ENCODE measurements at places on chromosomes 3 and 15. TPM values are rescaled to one million over a fixed set of nuclear protein-coding genes. Genes with fewer than 3 reads are reported as not detected.

Gene B3GALNT1
- total RNA-seq: 1.1 TPM

Gene MAGEL2
- 0.05 TPM for total RNA-seq

Gene CAPN3
- total RNA-seq: 17.7 TPM

Gene ANKRD63
- not detected for total RNA-seq

Gene SIDT1
- total RNA-seq: 0.25 TPM

Gene GLDN
- 0.43 TPM for total RNA-seq

Gene ABHD2
- 392 TPM for total RNA-seq

Gene MUSTN1
- 1.8 TPM for total RNA-seq

Gene RPL32
- 455 TPM for total RNA-seq

Gene STIMATE
- 23.6 TPM for total RNA-seq

GRCh38 chr3:15401936-15402335 is 25.4 kb downstream of the METTL6 start:
- no peaks in the 10 kb centered on the region for H3K36me3 ChIP-seq
- no peaks in the 10 kb centered on the region for H3K27me3 ChIP-seq
- H3K4me1 ChIP-seq: no peaks in the 10 kb centered on the region

- no peak for DNase-seq
- H3K27ac ChIP-seq: no peak overlapping the region
- H3K4me1 ChIP-seq: no peaks in the 10 kb centered on the region
Observed at GRCh38 chr3:61613666-61614065, 52.3 kb downstream of the PTPRG start.

GRCh38 chr3:42610976-42611375 is 10.5 kb downstream of the NKTR start:
- H3K27me3 ChIP-seq: no peaks in the 10 kb centered on the region
- H3K4me1 ChIP-seq: no peaks in the 10 kb centered on the region
- H3K36me3 ChIP-seq: no peaks in the 10 kb centered on the region
- DNase-seq: no peak
- no peak overlapping the region for H3K27ac ChIP-seq

- peak overlapping the region; percentile 38 for H3K27ac ChIP-seq
- H3K4me3 ChIP-seq: no peak overlapping the region
- H3K27me3 ChIP-seq: no peaks in the 10 kb centered on the region
- no peaks in the 10 kb centered on the region for H3K36me3 ChIP-seq
- H3K4me1 ChIP-seq: peaks cover 26% of the 10 kb centered on the region
Observed at GRCh38 chr3:127999509-128000106, 52.6 kb upstream of the SEC61A1 start.

GRCh38 chr3:187257992-187258692 is 33.4 kb downstream of the MASP1 start:
- H3K36me3 ChIP-seq: peaks cover 51% of the 10 kb centered on the region
- no peak overlapping the region for H3K4me3 ChIP-seq
- no peak overlapping the region for H3K27ac ChIP-seq
- DNase-seq: no peak
- peaks cover 4% of the 10 kb centered on the region for H3K4me1 ChIP-seq

GRCh38 chr3:37992271-37993066 is 1.9 kb downstream of the VILL start:
- no peaks in the 10 kb centered on the region for H3K27me3 ChIP-seq
- H3K36me3 ChIP-seq: no peaks in the 10 kb centered on the region
- no peak overlapping the region for H3K27ac ChIP-seq
- H3K4me3 ChIP-seq: no peak overlapping the region
- no peak for DNase-seq

DNA sequence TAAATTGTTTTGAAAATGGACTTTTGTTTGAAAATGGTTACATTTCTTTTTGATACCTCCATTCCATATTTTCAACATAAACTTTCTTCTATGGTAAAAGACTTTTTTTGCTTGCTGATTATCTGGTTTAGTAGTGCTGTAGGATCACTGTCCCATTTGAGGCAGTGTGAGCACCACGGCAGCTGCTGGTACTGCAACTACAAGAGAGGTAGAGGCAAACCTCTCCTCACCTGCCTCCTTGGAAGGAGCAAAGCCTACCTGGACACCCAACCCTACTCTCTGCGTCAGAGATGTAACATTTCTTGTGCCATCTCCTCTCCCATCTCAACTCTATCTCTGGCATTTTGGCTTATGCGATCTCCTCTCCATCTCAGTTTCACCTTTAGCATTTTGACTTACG is 460.1 kb downstream of the SHQ1 start:
- no peak overlapping the region for H3K27ac ChIP-seq
- no peak overlapping the region for H3K4me3 ChIP-seq
- DNase-seq: no peak
- H3K27me3 ChIP-seq: no peaks in the 10 kb centered on the region

- H3K36me3 ChIP-seq: no peaks in the 10 kb centered on the region
- no peak overlapping the region for H3K27ac ChIP-seq
- DNase-seq: no peak
- peaks cover 7% of the 10 kb centered on the region for H3K4me1 ChIP-seq
- H3K27me3 ChIP-seq: no peaks in the 10 kb centered on the region
Observed at GRCh38 chr3:55604846-55605245, 117.7 kb upstream of the WNT5A start.

- H3K36me3 ChIP-seq: no peaks in the 10 kb centered on the region
- H3K4me1 ChIP-seq: no peaks in the 10 kb centered on the region
- no peak overlapping the region for H3K27ac ChIP-seq
- H3K27me3 ChIP-seq: no peaks in the 10 kb centered on the region
- no peak overlapping the region for H3K4me3 ChIP-seq
Observed at GRCh38 chr15:72933976-72934375, 118.3 kb upstream of the NEO1 start.

- no peak for DNase-seq
- H3K27me3 ChIP-seq: no peaks in the 10 kb centered on the region
- H3K4me3 ChIP-seq: no peak overlapping the region
- peaks cover 8% of the 10 kb centered on the region for H3K4me1 ChIP-seq
Observed at GRCh38 chr15:70484993-70485392, 278.4 kb downstream of the UACA start.

GRCh38 chr3:99678896-99679295 is 40.5 kb downstream of the COL8A1 start:
- no peak overlapping the region for H3K4me3 ChIP-seq
- H3K36me3 ChIP-seq: no peaks in the 10 kb centered on the region
- no peak for DNase-seq
- no peaks in the 10 kb centered on the region for H3K4me1 ChIP-seq

DNA sequence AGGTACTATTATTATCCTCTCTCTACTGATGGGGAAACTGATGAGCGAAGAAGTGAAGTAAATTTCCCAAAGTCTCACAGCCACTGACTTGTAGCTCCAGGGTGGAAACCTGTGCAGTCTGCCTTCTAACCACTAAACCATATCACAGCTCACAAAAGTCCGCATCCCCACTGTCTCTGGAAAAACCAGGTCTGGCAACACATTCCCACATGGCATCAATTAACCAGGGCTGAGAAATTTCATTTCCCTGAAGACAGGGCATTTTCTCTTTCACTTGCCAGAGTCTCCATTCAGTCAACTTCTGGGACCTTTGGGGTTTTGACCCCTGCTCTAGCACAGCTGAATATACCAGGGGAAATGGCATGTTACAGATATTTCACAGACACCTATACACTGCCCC is 26.5 kb downstream of the FBXO40 start:
- no peaks in the 10 kb centered on the region for H3K36me3 ChIP-seq
- H3K4me3 ChIP-seq: no peak overlapping the region
- DNase-seq: no peak
- H3K4me1 ChIP-seq: no peaks in the 10 kb centered on the region
- no peaks in the 10 kb centered on the region for H3K27me3 ChIP-seq

- H3K36me3 ChIP-seq: no peaks in the 10 kb centered on the region
- H3K27ac ChIP-seq: peak overlapping the region; percentile 71
- DNase-seq: no peak
- peaks cover 16% of the 10 kb centered on the region for H3K4me1 ChIP-seq
Observed at GRCh38 chr3:183554377-183554776, 1.1 kb downstream of the KLHL6 start.

DNA sequence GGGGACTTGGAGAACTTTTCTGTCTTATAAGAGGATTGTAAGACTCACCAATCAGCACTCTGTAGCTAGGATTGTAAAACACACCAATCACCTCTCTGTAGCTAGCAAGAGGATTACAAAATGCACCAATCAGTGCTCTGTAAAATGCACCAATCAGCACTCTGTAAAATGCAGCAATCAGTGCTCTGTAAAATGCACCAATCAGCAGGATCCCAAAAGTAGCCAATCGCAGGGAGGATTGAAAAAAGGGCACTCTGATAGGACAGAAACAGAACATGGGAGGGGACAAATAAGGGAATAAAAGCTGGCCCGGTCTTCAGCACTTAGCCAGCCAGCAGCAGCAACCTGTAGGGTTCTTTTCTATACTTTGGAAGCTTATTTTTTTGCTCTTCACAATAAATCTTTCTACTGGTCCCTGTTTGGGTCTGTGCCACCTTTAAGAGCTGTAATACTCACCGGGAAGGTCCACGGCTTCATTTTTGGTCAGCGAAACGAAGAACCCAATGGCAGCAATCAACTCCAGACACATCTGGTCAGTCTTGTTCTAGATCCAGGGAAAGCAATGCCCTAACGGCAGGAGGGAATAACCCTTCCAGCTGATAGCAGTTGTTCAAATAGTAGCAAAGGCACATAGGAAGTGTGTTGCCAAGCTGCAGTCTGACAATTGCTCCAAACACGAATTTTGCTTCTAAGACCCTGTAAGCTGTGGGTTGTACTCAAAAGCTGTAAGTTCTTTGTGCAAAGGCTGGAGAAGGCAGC is 135.6 kb downstream of the TJP1 start:
- H3K36me3 ChIP-seq: no peaks in the 10 kb centered on the region
- H3K4me1 ChIP-seq: no peaks in the 10 kb centered on the region
- H3K4me3 ChIP-seq: peak overlapping the region; percentile 13

DNA sequence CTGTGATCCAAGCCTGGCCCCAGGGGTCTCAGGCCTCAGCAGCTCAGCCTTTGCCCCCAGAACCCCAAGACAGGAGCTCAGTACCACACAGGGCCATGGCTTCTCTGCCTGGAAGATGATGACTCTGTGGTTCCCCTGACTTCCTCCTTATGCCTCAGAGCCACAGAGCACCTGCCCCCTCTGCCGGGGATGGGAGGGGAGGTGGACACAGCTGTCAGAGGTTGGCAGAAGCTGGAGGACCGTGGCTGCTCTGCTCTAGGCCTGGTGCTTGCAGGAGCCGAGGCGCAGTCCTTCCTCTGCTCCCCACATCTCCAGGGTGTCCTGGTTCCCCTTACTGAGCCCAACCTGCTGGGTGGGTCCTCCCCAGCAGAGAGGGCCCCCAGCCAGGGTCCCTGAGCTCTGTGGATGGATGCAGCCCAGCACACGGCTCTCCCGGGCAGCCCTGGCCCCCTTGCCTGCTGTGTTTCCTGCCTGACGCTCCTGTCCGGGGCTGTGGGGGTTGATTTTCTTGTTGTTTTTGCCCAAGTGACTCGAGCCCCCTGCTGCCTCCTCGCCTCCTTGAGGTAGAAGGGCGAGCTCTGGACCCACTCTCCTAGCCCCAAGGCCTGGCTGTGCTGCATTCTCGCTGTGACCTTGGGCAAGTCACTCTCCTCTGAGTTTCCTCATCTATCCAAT is 36.6 kb downstream of the PSTPIP1 start:
- H3K4me3 ChIP-seq: no peak overlapping the region
- no peaks in the 10 kb centered on the region for H3K27me3 ChIP-seq
- no peaks in the 10 kb centered on the region for H3K36me3 ChIP-seq
- peak; percentile 46 for DNase-seq
- H3K27ac ChIP-seq: no peak overlapping the region
- H3K4me1 ChIP-seq: no peaks in the 10 kb centered on the region

DNA sequence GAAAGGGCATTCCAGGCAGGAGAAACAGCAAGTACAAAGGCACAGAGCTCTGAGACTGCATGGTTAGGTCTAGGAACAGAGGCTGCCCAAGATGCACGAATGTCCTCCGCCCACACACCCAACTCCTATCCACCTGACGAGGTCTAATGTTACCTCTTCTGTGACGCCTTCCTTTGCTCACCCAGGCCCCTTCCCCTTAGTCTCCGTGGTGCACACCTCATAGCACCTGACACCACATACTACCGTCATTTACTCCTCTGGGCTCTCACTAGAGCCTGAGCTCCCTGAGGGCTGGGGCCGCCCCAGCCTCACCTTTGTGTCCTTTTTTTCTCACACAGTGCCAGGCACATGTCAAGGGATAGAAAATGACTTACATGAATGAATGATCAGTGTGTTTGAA is 31.0 kb upstream of the RASGRF1 start:
- no peaks in the 10 kb centered on the region for H3K27me3 ChIP-seq
- H3K27ac ChIP-seq: no peak overlapping the region
- DNase-seq: no peak

DNA sequence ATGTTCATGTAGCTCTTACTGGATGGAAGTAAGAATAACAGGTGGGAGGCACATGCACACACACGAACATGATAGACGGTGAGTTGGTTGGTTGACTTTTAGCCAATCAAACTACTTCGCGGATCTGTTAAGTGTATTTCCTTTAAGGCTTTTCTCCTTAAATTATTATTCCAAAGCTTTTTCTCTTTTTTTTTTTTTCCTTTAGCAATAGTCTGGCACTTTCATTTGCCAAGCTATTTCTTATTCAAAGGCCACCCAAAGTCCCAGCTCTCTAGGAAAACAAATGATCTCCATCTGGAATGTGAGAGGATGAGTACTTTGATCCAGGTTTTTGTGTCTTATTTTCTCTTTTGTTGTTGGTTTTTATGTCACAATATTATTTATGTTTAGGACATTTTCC is 141.1 kb downstream of the TPRG1 start:
- no peak for DNase-seq
- no peaks in the 10 kb centered on the region for H3K36me3 ChIP-seq
- no peak overlapping the region for H3K4me3 ChIP-seq

- H3K27me3 ChIP-seq: no peaks in the 10 kb centered on the region
- peaks cover 43% of the 10 kb centered on the region for H3K36me3 ChIP-seq
- H3K27ac ChIP-seq: no peak overlapping the region
- no peaks in the 10 kb centered on the region for H3K4me1 ChIP-seq
Observed at GRCh38 chr15:59208613-59209249, 2.1 kb downstream of the LDHAL6B start.

GRCh38 chr3:165390166-165390565 is 194.0 kb upstream of the SLITRK3 start:
- no peak overlapping the region for H3K27ac ChIP-seq
- no peaks in the 10 kb centered on the region for H3K27me3 ChIP-seq
- H3K36me3 ChIP-seq: no peaks in the 10 kb centered on the region
- H3K4me1 ChIP-seq: no peaks in the 10 kb centered on the region
